ENCODE measurements at places on chromosomes 12 and 14.

- no peak for DNase-seq
Measured at GRCh38 chr12:12086973-12087692, 16.4 kb downstream of the BCL2L14 start.

DNA sequence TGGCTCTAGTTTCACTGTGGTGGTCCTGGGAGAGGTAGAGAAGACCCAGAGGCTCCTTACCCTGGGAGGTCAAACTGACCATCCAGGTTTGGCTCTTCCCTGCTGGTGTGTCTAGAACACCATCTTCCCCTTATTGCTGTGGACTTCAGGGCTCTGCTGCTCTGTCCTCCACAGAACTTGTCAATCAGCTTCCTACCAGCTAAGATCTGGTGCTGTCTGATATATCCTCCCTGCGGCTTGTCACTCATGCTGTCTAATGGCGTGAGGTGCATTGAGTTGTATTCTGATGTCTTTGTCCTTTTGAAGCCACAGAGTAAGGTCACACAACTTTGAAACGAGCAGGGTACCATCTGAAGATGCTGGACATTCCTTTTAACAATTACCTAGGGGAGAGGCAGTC, 7.2 kb upstream of the C1RL start:
- no peak for DNase-seq

DNA sequence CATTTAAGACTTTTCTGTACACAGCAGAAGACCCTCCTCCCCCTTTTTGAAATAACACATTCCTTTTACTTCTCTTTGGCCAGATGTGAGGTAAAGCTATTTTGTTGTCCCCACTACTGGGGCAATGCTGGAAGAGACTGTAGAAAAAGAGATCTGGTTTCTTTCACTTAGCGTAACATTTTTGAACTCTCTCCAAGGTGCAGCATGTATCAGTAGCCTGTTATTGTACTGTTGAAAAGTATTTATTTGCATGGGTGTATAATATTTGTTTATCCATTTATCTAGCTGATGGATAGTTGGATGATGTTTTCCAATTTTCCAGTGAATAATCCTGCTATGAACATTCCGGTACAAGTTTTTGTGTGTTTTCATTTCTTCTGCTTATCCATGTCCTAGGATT, 335.2 kb downstream of the SOX5 start:
- no peak for DNase-seq

DNA sequence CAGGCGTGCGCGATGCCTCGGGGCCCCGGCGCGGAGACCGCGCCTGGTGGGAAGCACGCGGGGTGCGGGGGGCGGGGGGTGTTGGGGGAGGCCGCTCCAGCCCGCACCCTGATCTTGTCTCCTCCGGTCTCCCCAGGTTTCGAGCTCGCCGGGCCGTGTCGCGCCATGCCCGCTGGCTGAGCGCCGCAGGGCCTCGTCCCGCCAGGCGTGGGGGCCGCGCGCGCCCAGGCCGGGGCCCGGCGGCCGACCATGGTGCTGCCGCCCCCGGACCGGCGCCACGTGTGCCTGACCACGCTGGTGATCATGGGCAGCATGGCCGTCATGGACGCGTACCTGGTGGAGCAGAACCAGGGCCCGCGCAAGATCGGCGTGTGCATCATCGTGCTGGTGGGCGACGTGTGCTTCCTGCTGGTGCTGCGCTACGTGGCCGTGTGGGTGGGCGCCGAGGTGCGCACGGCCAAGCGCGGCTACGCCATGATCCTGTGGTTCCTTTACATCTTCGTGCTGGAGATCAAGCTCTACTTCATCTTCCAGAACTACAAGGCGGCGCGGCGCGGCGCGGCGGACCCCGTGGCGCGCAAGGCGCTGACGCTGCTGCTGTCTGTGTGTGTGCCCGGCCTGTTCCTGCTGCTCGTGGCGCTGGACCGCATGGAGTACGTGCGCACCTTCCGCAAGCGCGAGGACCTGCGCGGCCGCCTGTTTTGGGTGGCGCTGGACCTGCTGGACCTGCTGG, 2.4 kb downstream of the TMEM121 start:
- DNase-seq = no peak

DNA sequence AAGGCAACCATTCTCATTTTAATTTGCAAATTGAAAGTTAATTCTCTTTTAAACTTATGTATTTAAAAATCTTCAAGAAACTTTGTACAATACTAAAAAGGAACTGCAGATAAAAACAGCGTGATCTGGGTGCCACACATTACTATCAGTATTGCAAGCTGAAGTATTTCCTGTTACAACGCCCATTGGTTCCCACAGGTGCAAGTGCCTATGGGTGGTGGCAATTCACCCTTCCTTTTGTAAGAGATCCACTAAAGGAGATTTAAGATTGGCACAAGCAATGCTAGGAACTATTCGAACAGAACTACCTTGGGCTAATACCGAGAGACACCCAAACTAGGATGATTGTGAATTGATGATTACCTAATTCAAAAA, 13.2 kb downstream of the TAOK3 start:
- no peak for DNase-seq

DNA sequence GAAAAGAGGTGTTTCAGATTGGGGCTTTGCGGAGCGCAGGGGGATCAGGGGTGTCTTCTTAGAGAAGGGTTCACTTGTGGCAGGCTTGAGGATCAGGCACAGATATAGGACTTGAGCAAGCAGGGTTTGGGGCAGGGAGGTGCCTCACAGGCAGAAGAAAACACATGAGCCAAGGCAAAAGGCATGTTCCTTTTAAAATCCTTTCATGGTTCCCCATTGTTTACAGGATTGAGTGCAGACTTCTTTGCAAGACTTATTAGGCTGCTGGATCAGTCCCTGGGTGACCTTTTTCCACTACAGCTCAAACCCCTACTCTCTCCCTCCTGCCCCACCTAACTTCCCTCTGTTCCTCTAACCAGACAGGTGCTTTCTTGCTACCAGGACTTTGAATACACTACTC, 19.7 kb downstream of the HSPB8 start:
- DNase-seq = no peak

DNA sequence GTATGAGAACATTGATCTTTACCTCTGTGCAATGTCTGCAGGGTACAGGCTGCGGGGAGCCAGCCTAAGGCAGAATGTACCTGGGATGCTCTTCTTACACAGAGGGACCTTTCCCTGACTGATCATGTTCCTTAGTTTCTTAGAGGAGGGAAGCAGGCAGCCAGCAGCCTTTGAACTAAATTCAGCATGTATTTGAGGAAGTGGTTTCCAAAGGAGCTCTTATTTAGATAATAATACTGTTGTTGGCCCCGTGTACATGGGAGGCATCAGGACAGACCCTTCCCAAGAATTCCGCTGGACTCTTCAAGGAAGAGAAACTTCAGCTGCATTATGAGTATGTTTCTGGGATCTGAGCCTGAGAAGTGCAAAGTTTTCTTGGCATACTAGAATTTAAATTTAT, 98.8 kb downstream of the CCDC92 start:
- no peak for DNase-seq

All from lower leg skin (tissue), 4 donors.